Thyroid gland (tissue), 4 donors: ENCODE measurements at places on chromosomes 2 and 18.

GRCh38 chr2:65035351-65035943 lies 20.8 kb upstream of the CEP68 start:
- no peak for DNase-seq

- no peak for DNase-seq
These were observed 81.3 kb downstream of the NEURL3 start for GRCh38 chr2:96423828-96424227.

DNA sequence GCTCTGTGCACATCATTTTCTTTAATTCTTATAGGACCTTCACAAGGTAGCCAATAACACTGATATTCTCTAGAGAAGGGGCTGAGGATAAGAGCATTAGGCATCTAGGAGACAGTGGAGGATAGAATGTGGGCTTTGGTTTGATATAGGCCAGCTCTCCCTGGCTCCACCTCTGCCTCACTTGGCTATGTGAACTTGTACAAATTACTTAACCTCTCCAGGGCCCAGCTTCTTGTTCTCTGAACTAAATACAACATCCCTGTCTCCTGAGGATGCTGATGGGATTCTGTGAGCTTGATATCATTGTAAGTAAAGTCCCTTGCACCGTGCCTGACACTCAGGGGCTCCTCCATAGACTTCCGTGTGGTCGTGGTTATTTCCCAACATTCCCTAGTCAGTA lies 87.3 kb downstream of the ACOXL start:
- DNase-seq, result no peak

GRCh38 chr2:8165550-8165949 lies 516.3 kb upstream of the ID2 start:
- no peak for DNase-seq

- DNase-seq, result no peak
These were observed 195.1 kb downstream of the LPIN1 start for GRCh38 chr2:11941201-11942177.

DNA sequence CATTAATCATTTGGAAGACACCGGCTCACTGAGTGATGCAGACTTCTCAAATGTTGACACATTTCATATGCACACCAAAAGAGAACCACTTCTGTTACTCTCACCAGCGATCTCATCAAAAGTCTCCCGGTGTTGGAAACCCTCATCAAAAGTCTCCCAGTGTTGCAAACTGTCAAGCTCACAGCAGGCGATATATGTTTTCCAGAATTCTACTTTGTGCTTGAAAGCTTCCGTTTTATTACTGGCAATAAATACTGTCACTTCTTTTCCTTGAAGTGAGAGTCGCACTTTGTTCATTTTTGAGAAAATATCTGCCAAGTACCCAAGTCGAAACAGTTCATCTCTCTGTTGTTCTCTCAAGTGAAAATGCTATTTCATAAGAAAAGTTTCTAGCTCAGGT lies 20.5 kb downstream of the MLPH start:
- no peak for DNase-seq

GRCh38 chr2:39492095-39492590 lies 55.1 kb upstream of the MAP4K3 start:
- DNase-seq, result no peak

GRCh38 chr18:56315363-56315762 lies 323.0 kb downstream of the TXNL1 start:
- DNase-seq, result no peak

GRCh38 chr2:37674946-37675345 lies 3.5 kb upstream of the CDC42EP3 start:
- DNase-seq, result no peak

DNA sequence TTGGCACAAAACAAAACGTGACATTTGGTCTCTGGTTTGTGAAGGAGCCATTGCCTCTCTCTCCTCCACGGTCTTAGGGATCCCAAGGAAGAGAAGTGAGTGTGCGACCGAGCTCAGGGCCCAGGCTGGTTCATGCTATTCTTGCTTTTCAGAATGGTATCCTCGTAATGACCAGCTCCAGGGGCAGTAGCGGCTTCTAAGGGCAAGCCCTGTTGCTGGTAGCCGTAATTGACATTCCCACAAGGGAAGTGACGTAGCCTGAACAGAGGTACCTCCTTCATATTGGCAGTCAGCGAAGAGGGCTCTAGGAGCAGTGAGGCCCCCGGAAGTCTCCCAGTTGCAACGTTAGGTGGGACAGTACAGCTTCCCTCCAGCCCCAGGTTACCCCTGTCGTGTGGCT lies 77.9 kb downstream of the CLIP4 start:
- DNase-seq, result no peak

- no peak for DNase-seq
These were observed 21.4 kb downstream of the KCNS3 start for GRCh38 chr2:17899871-17900270.

- no peak for DNase-seq
These were observed 8.7 kb upstream of the CCL20 start for GRCh38 chr2:227804975-227805374.

- DNase-seq, result no peak
These were observed 39.5 kb upstream of the TACR1 start for GRCh38 chr2:75238670-75239330.

- peak; percentile 20 for DNase-seq
These were observed 180.4 kb downstream of the MBD5 start for GRCh38 chr2:148201075-148202004.

DNA sequence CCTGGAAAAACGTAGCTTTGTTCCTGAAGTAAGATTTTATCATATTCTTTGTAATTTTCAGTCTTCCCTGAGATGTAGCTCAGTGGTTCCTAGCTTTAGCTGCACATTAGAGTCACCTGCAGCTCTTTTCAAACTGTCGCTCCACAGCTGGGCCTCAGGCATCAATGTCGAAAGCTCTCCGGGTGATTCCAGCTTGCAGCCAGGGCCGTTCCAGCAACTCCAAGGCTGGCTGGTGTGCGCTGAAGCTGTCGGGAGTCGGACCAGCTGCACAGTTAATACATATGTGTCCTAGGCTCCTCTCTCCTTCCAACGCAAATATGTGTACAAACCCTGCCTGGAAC lies 609 bp upstream of the ZNF2 start:
- no peak for DNase-seq

- DNase-seq, result peak; percentile 59
These were observed 242.4 kb upstream of the ST6GAL2 start for GRCh38 chr2:107128381-107128780.

DNA sequence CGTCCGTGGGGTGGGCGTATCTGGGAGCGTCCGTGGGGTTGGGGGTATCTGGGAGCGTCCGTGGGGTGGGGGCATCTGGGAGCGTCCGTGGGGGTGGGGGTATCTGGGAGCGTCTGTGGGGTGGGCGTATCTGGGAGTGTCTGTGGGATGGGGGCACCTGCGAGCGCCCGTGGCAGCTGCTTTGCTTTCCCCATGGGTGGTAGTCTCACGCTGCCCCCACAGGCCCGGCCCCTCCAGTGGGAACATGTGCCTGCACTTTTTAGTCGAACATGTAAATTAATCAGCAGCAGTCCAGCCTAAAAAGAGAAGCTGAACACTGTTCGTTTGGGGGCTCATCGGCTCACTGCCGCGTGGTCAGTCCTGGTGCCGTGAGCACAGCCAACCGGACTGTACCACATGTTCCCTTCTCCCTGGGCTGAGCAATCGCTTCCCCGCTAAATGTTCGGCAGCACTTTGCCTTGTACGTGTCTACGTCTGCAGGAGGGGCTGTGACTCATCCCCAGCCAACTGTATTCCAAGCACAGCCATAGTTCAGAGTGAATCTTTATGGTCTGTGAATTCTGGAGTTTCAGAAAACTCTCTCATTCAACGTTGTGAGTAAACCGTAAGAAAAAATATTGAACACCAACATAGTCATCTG lies 271.5 kb downstream of the AGAP1 start:
- DNase-seq, result no peak

DNA sequence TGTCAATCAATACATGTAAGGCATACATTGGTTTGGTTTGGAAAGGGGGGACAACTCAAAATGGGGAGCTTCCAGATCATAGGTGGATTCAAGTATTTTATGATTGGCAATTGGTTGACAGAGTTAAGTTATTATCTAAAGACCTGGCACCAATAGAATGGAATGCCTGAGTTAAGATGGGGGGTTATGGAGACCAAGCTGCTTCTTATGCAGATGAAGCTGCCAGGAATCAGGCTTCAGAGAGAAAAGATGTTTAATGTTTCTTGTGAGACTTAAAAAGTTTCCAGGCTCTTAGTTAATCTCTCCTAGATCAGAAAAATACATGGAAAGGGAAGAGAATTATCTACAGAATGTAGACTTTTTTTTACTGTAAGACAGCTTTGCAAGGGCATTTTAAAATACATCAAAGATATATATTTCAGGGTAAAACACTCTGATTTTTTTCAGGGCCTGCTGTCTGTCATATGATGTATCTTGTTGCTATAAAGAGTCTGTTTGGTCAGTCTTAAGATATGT lies 1343.2 kb upstream of the LRRTM1 start:
- no peak for DNase-seq

DNA sequence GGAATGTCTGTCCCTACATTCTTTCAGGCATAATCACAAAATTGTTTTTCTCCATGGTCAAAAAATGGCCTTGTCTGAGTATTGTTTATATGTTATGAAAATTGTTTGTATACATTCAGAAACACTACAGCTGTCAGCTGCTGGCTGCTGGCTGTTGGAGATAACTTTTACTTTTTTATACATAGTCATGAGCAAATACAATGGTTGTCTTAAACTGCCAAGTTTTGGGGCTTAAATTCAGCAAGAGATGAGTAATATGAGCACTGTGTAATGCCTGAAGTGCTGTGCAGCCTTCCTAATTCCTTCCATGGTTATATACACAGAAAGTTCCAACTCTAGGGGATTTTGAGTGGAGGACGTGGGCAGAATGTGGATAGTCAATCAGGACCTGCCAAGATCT lies 168.9 kb upstream of the RMP24 start:
- DNase-seq, result no peak

GRCh38 chr18:11859282-11859830 lies 8.1 kb downstream of the CHMP1B start:
- DNase-seq, result no peak

DNA sequence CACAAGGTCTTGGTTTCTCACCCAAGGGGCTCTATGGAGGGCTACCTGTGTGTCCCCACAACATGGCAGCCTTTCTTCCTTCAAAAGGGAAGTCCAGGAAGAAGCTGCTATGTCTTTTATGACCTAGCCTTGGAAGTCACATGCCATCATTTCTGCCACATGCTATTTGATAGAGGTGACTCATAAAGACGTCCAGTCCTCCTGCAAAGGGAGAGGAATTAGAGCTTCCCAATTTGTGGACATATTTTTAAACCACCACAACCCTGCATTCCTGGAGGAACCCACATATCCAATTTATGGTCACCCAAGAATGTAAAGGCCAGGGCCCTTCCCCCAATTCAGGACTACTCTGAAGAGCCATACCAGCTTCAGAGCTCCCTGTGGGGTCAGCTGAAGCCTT lies 246.2 kb downstream of the CYP26B1 start:
- no peak for DNase-seq

DNA sequence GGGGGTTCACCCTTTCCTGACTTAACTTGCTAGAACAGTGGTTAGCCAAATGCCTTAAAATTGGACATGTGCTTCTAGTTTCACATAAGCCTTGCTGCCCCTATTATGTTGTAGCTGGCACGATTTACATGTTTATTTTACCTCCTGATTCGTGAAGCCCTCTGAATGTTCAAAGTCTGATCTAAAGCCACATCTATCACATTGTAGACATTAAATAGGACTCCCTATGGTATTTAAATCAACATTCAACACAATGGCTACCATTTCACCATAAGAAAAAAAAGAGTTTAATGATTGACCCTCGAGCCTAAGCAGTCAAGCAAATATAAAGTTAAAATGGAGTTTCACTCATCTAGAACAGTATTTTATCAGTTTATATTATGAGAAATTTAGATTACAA lies 151.5 kb downstream of the GULP1 start:
- DNase-seq, result no peak

DNA sequence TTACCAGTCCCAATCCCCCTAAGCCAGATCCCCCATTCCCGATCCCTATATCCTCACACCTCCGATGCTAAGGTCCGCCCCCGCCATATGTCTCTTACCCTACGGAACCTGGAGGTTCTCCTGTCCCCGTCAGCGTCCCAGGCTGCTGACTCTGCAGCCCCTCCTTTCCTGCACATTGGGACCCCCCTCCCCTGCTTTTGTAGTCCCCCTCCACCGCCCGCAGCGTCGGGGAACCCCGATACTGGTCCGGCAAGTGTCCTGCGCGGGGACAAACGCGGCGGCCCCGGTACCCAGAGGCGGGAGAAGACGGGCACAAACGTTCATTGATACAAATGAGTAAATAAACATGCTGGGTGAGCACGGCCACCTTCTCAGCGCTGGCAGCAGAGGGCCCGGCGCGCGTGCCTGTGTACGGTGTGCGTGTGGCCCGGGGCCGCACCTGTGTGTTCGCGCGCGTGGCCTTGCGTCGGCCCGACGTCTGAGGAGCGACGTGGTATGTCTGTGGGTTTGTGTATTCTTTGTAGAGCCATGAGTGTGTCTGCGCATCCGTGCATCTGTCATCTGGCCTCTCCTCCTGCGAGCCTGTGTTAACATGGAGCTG lies 2.0 kb upstream of the CYP26B1 start:
- no peak for DNase-seq

DNA sequence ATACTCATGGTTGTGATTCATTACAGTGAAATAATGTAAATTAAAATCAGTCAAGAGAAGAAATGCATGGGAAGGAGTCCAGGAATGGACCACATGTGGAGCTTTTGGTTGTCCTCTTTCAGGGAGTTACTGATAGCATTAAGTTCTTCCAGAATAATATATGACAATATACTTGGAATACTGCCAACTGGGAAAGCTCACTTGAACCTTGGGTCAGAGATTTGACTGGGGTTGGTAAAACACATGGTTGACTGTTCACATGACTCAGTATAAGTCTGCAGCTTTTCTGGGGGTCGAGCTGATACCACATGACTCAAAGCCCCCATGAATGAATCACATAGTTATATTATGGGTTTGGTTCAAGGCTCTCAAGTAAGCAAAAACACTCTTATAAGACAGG lies 1109.0 kb upstream of the CHAC2 start:
- DNase-seq, result no peak

DNA sequence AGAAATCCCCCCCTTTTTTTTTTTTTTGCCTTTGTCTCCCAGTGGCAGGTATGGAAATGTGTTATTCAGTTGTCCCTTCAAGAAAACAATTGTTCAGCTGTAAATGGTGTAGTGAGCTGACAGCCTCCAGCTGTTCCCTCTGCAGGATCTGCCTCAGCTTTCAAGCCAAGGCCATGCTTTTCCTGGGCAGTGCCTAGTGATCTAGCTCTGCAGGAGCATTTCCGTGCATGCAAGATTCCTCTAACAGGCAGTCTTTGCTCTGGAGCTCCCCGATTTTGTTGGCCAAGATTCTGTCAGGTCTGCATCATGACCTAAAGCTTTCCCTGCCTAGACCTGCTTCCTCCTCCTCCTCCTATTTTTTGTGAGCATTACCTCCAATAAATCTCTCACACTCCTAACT lies 300.7 kb upstream of the UBE2E3 start:
- DNase-seq, result no peak
